ENCODE measurements at places on chromosomes 7 and 10.

DNA sequence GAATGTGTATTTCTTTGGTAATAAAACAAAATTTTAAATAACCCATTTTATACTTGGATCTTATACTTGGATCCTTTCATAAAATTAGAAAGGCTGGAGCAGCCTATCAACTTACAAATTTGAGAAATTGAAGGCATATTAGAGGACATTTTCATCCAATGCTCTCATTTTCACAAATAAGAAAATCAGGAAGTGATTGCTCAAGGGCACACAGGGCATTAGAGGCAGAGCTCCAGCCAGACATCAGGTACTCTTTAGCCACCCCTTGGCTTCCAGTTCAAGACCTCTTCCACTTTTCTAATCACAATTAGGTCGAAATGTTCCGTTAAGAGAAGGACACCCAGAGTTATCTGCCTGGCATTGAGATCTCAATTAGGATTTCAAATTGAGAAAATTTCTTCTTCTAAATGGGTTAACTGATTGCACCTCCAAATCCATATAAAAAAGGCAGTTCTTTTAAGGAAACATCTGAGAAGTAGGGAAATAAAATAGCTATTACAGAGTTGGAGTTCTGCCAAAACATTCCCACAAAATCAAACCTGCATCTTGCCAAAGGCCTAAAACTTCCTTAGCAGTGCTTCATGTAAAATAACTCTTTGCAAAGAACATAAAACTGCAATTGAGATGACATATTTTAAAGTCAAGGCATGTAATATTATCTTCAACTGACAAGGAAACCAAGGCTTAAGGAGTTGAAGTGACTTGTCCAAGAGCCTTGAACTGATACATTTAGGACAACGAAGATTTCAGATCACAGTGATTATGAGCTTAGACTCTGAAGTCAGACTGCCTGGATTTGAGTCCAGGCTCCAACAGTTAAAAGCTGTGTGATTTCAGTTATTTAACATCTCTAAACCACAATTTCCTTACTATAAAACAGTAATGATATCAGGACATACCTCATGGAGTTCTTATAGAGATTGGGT, 2.4 kb downstream of the ACTA2 start:
- no peak for DNase-seq

DNA sequence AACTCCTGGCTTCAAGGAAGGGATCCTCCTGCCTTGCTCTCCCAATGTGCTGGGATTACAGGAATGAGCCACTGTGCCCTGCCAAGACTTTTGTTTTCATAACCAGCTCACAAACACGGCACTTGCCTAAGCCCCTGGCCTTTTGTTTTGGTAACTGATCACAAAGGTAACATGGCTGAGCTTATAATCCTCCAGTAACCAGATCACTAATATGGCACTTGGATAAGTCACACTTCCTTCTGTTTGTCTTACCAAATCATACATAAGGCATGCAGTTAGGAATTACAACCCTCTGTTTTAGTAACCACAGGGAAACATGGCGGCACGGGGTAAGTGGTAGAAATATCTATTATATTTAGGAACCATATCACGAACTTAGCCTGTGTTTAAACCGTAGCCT, 577.1 kb downstream of the CALN1 start:
- DNase-seq: no peak

GRCh38 chr7:39613577-39613976, 9.8 kb upstream of the RALA start:
- no peak for DNase-seq

DNA sequence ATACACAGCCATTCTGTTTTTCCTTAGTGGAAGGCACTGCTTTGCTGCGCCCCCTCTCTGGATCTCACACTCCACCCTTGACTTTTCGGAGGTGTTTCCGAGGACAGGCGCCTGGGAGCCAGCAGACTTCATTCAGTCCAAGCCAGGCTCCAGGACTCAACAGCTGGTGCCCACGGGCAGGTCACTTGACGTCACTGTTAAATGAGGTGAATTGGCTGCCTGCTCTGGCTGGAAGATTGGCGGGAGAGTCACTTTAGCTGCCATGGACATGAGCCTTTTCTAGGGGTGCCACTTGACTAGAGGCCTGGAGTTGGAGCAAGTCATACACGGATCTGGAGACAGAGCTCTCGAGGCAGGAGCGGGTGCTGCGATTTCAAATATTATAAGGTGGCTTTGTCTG, 3.2 kb downstream of the HTRA1 start:
- no peak for DNase-seq

DNA sequence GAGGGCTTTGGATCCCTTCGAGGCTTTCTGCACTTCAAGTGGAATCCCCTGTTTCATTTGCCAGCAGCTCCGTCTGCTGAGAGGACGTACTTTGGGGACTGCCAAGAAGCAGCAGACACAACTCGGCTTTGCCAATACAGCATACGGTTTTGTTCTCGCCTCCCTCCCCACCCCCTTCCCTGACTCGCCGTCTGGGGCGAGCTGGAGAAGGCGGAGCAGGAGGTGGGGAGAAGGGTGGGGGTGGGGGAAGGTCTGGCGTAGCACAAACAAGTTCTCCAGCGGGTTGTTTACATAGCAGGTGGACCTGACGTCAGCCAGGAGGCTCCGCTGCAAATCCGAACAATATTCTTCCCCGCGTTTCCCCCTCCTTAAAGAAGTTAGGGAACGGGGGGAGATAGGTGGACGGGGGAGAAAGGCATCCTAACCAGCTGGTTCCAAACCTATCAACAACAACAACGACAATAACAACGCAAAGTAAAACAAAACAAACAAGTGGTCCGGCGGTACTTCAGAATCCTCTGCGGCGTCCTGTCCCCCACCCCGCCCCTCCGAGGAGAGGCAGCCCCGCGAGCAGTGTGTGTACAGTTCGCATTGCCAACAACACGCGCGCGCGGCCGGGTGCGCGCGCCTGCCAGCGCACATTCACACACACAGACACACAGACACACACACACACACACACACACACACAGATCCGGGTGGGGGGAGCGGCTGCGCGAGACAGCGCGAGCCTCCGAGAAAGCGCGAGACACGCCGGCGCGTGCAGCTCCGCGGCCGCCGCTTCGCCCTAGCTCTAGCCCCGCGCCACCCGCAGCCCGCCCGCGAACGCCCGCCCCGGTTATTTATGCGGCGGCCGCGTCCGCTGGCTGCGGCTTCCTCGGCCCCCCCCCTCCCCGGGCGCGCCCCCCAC, 167.0 kb upstream of the PPP1R3A start:
- peak; percentile 45 for DNase-seq

GRCh38 chr10:6068422-6068821, 6.3 kb upstream of the IL2RA start:
- DNase-seq: peak; percentile 56

GRCh38 chr7:115300231-115300870, 378.5 kb downstream of the MDFIC start:
- no peak for DNase-seq

- no peak for DNase-seq
Observed at GRCh38 chr10:118818621-118819221, 64.0 kb upstream of the CACUL1 start.

DNA sequence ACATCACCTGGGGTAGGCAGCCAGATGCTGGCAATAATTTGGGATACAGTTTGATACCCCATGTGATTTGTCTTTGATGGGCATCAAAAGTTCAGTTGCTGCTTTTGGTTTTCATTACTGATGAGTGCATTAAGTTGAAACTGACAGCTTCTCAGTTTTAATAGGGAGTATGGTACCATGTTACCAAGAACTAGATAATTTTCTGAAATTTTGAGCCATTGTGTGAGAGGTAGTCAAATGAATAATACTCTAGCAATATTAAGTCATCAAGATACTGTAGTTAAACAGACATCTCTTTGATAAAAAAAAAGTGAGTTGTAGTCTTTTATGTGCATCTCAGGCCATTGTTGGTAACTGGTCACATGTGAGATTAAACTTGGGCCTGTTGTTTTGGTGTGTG, 71.5 kb downstream of the ST7 start:
- DNase-seq: no peak

DNA sequence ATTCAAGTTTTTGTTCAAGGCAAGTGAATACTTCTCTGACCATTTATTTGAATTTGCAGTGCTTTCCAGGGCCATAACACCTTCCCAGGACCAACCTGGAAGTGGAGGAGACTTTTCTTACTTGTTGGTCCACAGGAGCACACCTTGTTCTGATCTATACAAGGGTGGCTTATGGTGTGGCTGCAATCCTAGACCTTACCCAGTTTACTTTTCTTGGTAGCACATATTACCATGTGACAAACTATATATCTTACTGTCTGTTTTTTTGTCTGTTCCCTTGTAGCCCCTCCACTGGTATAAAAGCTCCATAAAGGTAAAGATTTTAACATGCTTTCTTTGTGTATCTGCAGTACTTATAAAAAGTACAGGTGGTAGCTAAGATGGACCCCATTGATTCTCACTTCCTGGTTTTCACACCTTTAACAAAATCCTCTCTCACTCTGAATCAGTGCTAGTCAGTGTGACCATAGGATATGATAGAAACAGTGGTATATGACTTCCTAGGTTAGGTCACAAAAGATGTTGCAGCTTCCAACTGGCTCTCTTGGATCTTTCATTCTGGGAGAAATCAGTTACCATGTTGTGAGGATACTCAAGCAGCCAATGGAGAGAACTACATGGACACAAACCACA, 5.6 kb upstream of the ASB4 start:
- DNase-seq: no peak

- DNase-seq: peak; percentile 20
Observed at GRCh38 chr7:157678501-157678900, 341.7 kb downstream of the DNAJB6 start.

GRCh38 chr7:133836666-133837065, 290.5 kb upstream of the LRGUK start:
- no peak for DNase-seq

DNA sequence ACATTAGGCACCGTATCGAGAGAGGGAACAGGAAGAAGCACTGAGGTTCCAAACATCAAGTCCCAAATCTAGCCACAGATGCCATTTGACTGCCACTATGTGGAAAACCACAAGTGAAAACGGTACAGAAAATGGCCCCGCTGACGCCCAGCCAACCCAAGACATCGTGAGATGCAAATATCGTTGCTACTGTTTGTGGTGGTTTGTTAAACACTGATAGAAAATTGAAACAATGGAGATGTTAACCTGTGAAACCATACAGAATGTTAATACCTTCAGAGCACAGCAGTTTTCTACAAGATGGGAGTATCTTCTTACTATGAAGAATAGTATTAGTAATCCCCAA, 152.4 kb upstream of the LRRTM3 start:
- DNase-seq: no peak

DNA sequence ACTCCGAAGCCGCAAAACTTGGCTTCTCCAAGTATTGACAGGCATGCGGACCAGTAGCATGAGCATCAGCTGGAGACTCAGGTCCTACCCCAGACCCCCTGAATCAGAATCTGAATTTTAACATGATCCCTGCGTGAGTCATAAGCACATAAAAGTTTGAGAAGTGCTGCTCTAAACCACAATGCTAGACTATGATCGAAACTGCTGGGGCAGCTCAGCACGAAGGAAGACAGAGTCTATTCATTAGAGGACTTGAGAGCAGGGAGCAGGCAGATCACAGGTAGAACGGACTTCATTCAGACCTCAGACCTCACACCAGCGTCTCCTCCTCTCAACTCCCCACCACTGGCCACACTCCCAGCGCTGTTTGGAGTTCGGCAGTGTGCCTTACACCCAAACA, 16.9 kb downstream of the CAMK2G start:
- DNase-seq: peak; percentile 58

DNA sequence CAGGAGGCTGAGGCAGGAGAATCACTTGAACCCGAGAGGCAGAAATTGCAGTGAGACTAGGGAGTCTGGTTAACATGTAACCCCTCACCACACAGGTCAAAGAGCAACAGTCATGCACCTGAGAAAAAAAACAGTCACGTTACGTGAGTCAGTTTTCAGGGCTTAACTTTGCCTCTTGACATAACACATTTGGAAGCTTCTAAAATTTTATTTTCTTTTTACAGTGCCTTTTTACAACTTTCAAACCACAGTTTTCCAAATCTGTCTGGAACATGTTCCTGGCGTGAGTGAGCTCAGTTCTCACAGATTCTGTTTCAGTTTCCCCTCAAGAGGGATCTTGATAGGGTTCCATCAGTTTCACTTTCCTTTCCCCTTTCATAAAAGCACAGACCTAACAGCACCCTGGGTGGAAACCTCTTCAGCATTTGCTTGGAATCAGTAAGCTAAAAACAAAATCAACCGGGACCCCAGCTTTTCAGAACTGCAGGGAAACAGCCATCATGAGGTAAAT, 4.4 kb downstream of the IFIT3 start:
- DNase-seq: no peak

GRCh38 chr7:26013551-26014083, 138.4 kb upstream of the NFE2L3 start:
- DNase-seq: no peak

DNA sequence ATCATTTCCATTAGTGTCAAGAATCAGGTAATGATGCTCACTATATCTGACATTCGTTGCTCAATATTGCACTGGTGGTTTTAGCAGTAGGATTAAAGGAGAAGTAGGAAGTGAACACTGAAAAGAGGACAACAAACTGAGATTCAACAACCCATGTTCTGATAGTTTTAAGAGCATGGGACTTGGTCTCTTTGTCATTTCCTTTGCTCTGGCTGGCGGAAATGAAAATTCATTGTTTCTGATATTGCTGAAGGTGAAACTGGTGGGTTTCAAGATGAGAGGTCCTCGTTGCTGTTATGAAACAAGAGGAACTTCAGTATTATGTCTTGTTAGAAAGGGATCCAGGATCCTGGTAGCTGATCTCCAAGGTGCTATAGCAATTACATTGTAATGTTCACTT, 129.0 kb downstream of the DNAH11 start:
- DNase-seq: no peak

DNA sequence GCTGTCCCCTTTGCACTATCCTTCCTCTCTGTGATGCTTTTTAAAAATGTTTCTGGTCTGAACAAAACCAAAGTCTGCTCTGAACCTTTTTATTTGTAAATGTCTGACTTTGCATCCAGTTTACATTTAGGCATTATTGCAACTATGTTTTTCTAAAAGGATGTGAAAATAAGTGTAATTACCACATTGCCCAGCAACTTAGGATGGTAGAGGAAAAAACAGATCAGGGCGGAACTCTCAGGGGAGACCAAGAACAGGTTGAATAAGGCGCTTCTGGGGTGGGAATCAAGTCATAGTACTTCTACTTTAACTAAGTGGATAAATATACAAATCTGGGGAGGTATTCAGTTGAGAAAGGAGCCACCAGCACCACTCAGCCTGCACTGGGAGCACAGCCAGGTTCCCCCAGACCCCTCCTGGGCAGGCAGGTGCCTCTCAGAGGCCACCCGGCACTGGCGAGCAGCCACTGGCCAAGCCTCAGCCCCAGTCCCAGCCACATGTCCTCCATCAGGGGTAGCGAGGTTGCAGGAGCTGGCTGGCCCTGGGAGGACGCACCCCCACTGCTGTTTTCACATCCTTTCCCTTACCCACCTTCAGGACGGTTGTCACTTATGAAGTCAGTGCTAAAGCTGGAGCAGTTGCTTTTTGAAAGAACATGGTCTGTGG, 11.4 kb upstream of the CSGALNACT2 start:
- no peak for DNase-seq

- no peak for DNase-seq
Observed at GRCh38 chr10:24493165-24493564, 230.5 kb downstream of the ARHGAP21 start.

DNA sequence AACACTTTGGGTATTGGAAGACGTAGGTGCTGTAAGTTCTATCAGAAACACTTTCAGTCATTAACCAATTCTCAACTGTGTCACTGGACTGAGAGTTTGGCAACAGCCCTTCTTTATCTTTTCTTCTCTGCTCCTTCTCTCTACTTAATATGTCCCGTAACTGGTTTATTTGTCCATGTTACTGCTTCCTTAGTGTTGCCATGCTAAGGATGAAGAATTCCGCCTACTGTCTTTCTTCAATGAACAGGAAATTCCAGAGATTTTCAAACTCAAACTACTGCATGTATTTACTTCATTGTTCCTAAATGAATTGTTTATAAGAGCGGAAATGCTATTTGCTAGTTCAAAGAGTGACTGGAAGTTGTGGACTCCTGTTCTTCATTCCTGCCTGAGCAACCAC, 143.7 kb downstream of the TAX1BP1 start:
- DNase-seq: no peak

Data from activated T-cell treated with anti-CD3 and anti-CD28 coated beads, Interleukin-2, amount 50 U/mL, for 24 hours (primary cell).